ENCODE measurements at places on chromosomes 1 and 21.

- no peak for DNase-seq
These were observed 6.6 kb downstream of the GBP7 start for GRCh38 chr1:89169166-89169565.

GRCh38 chr1:101311146-101311920, 74.5 kb downstream of the S1PR1 start:
- no peak for DNase-seq

GRCh38 chr1:151401125-151401788, 1.9 kb downstream of the PSMB4 start:
- no peak for DNase-seq

- no peak for DNase-seq
These were observed 8.2 kb upstream of the ST6GALNAC3 start for GRCh38 chr1:76066394-76066793.

GRCh38 chr1:200873671-200874397, 1.1 kb downstream of the GPR25 start:
- DNase-seq = no peak

DNA sequence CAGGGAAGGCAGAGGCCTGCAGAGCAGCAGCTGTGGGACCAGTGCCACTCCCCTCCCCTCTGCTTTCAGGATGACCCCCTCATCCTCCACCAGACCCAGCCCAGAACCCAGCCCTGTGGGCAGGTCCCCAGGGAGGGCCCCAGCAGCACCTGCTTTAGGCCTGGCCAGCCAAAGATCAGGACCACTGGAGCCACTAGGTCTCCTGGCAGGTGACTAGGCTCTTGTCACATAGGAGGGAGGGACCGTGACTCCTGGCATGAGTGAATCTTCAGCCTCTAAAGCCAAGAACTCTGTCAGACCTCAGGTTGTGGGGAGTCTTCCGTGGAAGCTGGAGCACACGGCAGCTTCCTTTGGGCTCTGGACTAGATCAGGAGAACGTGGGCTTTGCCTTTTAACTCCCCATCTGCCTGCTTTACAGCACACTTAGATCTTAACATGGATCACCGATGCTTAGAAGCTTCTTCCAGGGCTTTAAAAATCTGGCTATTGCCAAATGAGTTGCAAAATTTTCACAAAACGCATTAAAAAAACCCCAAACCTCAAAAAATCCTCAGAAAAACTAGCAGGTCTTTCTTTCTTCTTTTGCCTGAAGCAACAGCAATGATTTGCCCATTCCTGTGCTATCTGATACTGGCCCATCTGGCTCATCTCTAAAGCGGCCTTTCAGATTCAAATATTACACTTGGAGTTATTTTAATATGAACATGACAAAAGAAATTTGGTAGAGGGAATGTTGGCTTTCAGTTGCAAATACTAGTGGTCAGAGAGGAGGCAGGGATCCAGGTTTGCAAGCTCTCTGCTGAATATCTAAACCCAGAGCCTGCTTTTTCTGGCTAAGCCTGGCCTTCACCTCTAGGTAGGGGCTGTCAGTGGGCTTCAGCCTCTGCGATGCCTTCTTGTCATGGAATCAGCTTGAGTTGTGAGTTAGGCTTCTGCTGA, 235.2 kb downstream of the SDCCAG8 start:
- no peak for DNase-seq

DNA sequence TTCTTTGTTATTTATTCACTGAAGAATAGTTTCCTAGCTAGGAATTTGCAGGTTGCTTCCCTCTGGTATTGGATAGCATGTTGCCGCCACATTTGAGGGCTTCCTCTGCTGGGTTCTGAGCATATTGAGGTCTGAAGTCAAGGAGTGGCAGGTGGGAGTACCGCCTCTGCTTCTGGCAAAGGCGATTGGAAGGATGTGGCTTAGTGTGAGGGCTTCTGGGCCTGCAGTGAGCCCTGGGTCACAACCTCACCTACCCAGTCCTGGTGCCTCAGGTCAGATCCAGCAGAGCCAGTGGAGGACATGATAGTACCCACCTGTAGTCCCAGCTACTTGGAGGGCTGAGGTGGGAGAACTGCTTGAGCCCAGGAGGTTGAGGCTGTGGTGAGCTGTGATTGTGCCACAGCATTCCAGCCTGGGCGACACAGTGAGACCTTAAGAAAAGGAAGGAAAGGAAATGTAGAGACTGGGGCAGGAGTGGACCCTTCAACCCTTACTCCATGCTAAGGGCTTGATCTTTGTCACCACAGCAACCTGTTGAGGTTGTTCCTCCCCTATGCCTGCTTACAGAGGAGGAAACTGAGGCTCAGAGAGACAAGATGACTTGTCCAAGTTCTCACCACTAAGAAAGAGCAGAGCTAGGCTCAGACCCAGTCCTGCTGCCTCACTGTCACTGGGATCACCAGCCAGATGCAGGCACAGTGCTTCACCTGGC, 22.8 kb downstream of the A3GALT2 start:
- DNase-seq = no peak

- DNase-seq = no peak
These were observed at the start of gene TDRD5 for GRCh38 chr1:179591592-179592580. TDRD5 (plus strand) TSS chr1:179591832; CDS start chr1:179592616, 784 bp downstream.

DNA sequence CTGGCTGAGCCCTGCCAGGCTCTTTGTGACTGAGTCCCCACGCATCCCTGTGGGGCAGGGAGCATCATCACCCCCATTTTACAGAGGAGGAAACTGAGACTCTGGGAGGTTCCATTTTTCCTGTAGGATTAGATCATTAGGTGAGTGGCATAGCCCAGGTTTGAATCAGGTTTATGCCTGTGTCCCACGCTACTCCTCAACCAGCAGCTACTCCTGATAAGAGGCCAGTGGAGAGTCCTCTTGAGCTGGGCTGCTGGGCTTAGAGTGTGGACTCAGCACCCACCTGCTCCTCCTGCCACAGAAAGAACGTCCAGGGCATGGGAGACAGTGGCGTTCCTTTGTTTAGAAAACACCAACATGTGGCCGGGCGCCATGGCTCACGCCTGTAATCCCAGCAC, 30.7 kb downstream of the TNFRSF1B start:
- no peak for DNase-seq

- no peak for DNase-seq
These were observed 35.1 kb upstream of the SEC16B start for GRCh38 chr1:178004926-178005391.

DNA sequence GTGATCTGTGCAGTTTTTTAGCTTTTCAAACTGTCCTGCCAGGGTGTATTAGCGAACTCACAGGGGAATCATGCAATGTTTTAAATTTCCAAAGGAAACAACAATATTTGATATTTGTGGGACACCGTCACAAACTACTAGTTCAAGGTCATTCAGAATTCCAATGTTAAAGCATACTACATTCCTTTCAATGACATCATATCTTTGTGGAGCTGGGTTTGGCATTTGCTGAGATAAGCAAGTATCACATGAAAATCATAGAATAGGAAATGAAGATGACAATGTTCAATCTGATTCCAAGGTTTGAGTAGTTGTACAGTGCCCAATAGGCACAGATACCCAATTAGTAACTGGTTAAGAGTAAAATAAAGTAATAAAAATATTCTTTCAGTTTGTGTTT, 35.6 kb downstream of the NUF2 start:
- DNase-seq = no peak

GRCh38 chr1:51969038-51969705, 21.3 kb downstream of the RAB3B start:
- DNase-seq = no peak

DNA sequence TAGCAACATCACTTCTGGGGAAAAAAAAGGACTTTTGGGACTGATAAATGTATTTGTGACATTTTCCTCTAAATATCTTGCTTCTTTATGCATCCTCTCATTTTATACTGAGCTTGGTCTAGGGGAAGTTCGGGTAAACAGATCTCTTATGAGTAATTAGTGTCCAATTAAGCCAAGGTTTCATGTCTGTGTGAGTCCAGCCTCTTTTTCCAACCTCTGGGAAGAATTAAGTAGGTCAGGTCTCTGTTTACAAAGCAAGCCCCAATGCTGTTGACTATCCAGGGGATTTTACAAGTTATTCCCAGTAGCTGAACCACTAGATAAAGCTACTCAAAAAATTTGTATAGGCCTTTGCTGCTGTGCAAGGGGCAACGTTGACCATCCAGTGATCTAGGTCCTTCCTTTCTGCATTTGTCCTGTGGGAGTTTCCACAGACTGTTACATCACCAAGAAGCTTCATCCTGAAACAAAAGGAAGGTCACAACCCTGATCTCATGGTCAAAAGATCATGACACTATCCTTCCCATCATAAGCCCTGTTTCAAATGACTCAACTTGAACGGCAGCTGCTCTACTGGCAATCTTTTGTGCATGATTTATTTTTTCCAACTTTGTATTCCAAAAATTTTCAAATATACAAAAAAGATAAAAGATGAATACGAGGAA, 74.3 kb downstream of the ETS2 start:
- DNase-seq = no peak

DNA sequence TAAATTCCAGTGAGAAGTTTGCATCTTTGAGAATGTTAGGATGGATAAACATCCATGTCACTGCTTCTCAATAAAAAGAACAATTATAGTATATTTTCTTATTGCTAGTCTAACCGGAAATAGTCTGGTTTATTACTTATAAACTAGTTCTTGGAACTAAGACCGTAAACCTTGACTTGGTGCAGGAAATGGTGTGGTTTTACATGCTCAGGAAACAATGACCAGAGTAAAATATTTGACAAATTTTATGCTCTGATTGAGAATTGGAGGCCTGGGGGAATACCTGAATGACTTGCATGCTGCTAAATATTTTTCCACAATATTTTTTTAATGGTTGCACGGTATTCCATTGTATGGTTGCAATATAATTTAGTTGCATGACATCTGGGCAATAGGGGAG, 76.3 kb downstream of the XCL2 start:
- DNase-seq = peak; percentile 17

- DNase-seq = no peak
These were observed 382 bp downstream of the GPBP1L1 start for GRCh38 chr1:45686015-45686287.

- DNase-seq = no peak
These were observed 94.8 kb downstream of the DIRAS3 start for GRCh38 chr1:67955591-67955990.

GRCh38 chr1:224430511-224431113, 4.0 kb downstream of the WDR26 start:
- DNase-seq = no peak

DNA sequence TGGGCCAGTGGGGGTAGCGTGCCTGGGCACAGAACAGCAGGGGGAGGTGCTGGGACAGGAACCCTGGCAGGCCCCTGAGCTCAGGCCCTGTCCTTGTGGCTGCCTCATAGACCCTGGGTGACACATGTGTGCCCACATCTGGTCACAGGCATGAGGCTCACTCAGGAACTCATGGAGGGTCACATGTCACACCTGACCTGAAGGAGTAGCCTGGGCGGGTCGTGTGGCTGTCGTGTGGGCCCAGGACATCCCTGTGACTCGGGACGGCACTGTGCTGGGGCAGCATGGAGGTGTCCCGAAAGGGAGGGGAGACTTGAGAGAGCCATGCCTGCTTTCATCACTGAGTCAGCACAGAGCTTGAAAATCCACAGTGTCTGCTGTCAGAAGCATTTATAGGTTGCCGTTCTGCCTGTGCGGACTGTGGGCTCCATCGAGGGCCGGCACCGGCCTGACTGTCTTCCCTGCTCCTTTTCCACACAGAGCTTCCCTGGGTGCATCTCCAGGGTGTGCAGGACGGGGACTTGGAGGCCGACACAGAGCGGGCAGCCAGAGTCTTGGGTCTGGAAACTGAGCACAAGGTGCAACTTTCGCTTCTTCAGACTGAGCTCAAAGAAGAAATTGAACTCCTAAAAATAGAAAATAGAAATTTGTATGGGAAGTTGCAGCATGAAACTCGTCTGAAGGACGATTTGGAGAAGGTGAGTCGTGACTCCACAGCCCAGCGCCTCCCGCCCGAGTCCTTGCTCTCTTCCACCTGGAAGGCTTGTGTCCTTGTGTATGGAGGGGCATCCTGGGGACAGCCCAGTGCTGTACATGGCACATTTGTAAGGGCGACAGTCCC, 32.8 kb downstream of the PCNT start:
- no peak for DNase-seq

- no peak for DNase-seq
These were observed 419.9 kb upstream of the RUNX1 start for GRCh38 chr21:35468991-35469390.

- DNase-seq = no peak
These were observed 553.3 kb upstream of the ZRANB2 start for GRCh38 chr1:71634159-71634558.

DNA sequence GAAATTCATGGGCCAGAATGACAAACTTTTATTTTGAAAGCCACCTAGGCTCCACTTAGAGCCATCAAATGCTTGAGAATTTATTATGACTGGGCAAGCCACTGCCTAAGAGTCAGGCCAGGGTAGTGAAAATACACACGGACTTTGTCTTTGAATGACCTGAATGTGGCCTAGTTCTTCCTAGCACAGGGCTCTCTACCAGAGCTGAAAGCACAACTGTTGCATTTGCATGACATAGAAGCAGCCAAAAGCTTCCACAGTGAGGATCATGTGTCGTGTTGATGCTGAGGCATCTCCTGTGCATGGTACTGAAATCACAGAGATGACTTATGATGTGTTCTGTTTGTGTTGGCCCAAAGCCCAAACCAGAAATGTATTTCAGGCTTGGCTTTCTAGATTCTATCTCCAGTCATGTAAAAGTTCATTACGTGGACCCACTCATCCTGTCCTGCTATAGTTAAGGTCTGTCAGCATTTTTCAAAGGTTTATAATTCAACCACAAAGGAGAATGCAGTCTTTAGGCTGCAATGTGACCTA, 164.0 kb upstream of the UBE2U start:
- no peak for DNase-seq

DNA sequence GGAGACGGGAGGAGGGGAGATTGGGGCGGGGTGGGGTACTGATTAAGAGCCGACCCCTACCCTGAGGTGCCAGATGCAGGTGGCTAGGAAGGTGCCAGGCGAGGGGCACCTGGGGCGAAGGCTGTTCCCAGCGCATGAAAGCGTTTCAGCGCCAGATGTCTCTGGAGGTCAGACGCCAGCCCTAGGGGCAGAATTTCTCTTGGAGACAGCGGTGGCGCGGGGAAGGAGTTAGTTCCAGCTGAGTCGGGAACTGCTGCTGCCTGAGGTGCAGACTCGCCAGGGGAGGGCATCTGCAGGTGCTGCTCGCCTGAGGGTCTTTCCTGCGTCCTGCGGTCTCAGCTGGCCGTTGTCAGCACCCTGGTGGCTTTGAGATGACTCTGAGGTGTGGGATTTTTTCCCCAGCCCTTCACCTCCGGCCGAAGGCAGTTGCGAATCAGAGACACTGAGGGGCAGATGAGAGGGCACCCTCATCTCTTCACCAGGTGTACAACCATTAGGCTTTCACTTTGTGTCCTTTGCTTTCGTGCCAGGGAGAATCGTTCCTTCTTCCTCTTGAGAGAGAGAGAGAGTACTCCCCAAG, 539 bp downstream of the CGN start:
- DNase-seq = peak; percentile 23

DNA sequence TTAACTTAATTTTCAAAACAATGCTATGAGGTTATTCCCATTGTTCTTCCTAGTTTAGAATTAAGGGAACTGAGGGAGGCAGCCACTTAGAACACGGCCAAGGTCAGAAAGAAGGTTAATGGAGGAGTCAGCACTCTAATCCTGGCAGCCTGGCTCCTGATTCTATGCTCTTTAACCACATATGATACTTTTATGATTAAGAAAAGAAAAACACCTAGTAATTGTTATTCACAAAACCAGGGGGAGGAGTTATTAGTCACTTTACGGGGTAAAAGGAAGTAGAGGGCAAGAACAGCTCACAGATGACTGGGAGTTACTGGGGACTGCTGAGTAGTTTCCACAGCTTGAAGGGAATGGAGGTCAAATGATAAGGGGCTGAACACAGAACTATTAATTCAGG, 38.6 kb downstream of the GADD45A start:
- DNase-seq = peak; percentile 26
